Thoracic aorta (tissue), 2 donors: ENCODE measurements at places on chromosomes 3 and 15. TPM values are rescaled to one million over a fixed set of nuclear protein-coding genes. Genes with fewer than 3 reads are reported as not detected.

DNA sequence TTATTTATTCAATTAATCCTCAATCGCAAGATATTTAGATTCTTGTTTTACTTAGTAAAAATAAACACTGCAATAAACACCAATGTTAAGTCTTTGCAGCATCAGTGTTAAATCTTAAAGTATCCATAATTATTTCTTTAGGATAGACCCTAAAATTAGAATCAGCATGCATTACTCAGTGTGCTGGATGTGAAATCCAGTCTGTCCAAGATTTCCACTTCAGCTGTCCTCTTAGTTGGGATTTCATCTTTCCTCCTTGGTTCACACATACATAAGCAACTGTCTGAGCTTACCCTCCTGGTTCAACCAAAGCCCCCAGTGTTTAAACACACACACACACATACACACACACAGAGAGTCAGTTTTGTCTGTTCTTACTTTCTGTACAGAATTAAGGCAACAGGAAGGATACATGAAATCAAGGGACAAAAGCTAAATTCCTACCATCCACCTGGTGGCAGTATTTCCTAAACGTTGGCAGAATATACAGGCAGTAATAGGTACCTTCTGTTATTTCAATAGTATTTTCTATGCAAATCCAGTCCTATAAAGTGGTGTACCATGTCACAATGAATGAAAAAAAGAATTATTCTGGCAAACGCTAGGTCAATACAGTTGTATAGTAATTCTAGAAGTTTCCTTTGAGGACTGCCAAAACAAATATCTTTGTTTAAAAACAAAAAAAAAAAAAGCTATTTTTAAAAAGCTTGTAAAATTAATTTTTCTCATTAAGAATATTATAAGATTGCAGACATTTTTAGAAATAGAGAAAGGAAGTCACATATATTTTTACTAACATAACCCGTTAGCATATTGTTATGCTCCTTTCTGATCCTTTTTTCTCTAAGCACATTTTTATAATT is 27.3 kb upstream of the DMXL2 start:
- no peak for DNase-seq

- no peak for DNase-seq
Observed at GRCh38 chr3:33496449-33496848, 56.2 kb upstream of the UBP1 start.

- no peak for DNase-seq
Observed at GRCh38 chr3:52055537-52056351, 627 bp downstream of the DUSP7 start.

DNA sequence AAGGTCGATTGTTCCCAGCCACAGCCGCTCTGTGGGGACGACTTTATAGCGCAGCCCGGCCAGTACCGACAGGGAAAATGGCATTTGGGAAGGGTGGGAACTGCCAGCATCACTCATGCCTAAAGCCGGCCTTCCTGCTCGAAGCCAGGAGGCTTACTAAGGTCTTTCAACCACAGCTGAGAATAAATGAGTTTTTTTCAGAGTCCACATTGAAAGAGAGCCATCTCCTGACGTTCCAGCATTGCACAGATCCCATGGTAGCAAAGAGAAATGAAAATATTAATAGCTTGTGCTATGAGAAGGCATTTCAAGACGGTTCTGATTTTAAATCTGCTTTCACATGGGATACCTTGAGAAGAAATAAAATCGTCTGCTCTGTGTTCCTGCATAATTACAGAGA is 230.2 kb upstream of the IGF1R start:
- no peak for DNase-seq

Gene KNG1
- not detected for total RNA-seq
